Stimulated activated CD4-positive, alpha-beta T cell treated with anti-CD3 and anti-CD28 coated beads, Interleukin-15, amount 100 ng/mL, for 1 hour (primary cell): ENCODE measurements at places on chromosomes 7 and 10.

- DNase-seq, result no peak
These were observed 276.2 kb upstream of the LRRTM3 start for GRCh38 chr10:66649626-66650025.

- no peak for DNase-seq
These were observed 32.1 kb upstream of the A1CF start for GRCh38 chr10:50917486-50917885.

DNA sequence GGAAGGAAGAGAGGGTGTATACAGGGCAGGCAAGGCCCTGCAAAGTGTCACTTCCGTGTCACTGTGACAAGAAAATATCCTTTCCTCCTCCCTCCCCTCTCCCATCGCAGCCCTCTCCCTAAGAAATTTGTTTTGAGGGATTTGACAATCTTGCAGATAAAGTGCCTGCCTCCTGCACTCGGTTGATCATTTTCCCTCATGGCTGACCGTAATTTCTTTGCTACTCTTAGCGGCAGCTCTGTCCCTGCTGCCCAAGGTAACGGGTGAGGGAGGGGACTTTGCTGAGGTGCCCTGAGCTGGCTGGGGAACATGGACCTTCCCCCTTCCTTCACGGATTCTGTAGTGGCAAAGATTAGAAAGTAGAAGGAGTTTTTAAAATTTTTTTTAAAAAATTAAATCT lies 179.1 kb downstream of the TCF7L2 start:
- no peak for DNase-seq

GRCh38 chr7:78099715-78100394 lies 301.3 kb downstream of the PHTF2 start:
- no peak for DNase-seq
